ENCODE measurements at places on chromosomes 16 and 17. TPM values are rescaled to one million over a fixed set of nuclear protein-coding genes. Genes with fewer than 3 reads are reported as not detected.

DNA sequence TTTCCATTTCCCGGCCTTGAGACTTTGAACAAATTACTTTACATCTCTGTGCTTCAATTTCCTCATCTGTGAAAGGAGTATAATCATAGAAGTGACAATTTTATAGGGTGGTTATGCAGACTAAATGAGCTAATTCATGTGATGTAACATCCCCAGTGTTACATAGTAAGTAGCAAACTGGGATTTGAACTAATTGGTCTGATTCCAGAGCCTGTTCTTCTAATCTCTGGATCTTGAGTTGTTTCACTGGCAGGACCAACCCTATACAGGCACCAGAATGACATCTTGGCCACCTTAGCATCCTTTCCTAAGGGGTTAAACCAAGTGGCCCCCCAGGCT, 77.7 kb downstream of the AATF start:
- peaks cover 24% of the 10 kb centered on the region for H3K36me3 ChIP-seq
- H3K27ac ChIP-seq, result no peak overlapping the region
- no peaks in the 10 kb centered on the region for H3K27me3 ChIP-seq
- H3K4me3 ChIP-seq, result no peak overlapping the region

DNA sequence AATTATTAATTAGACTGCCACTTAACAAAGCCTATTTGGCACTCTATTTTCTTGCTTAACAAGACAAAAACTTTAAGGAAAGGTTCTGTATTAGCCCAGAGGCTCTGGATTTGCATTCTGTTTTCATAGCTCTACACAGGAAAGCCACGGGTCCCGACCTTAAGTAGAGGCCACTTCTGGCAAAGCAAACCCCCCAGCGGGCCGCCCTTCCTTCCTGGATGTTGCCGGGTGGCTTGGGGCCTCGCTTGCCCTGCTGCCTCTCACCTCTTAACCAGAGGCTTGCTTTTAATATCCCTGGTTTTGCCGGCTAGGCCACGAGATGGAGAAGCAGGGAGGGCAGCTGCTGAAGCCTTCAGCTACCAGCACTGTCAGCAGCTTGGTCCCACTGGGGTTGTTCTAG, 4.4 kb downstream of the RTN4RL1 start:
- peaks cover 11% of the 10 kb centered on the region for H3K27me3 ChIP-seq
- DNase-seq, result no peak
- H3K36me3 ChIP-seq, result no peaks in the 10 kb centered on the region
- H3K27ac ChIP-seq, result no peak overlapping the region
- H3K4me3 ChIP-seq, result no peak overlapping the region
- H3K4me1 ChIP-seq, result peaks cover 4% of the 10 kb centered on the region

GRCh38 chr16:19853742-19854542, 30.7 kb downstream of the GPRC5B start:
- peaks cover 4% of the 10 kb centered on the region for H3K27me3 ChIP-seq
- no peaks in the 10 kb centered on the region for H3K36me3 ChIP-seq
- H3K4me1 ChIP-seq, result no peaks in the 10 kb centered on the region
- no peak overlapping the region for H3K27ac ChIP-seq
- DNase-seq, result no peak

DNA sequence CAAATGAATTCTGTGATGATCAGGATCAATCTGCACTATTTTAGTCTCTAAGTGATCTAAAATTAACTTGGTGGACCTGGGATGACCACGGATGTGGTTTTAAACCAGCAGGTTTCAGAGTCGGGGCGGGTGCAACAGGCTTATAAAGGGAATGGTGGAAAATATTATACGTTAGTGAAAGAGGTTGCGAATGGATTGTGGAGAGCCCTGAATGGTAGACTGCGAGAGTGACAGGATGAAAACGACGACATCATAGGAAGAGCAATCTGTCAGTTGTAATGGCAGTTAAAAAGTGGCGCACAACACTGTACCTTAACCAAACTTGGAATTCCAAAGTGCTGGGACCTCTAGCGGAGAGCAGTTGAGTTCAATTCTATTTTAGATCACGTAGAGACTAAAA, 1.2 kb upstream of the CYB5B start:
- H3K4me1 ChIP-seq, result peaks cover 24% of the 10 kb centered on the region
- H3K4me3 ChIP-seq, result peak overlapping the region; percentile 49
- H3K36me3 ChIP-seq, result peaks cover 27% of the 10 kb centered on the region
- H3K27me3 ChIP-seq, result no peaks in the 10 kb centered on the region

GRCh38 chr16:50434872-50435478, 66.2 kb upstream of the BRD7 start:
- H3K27me3 ChIP-seq, result peaks cover 6% of the 10 kb centered on the region
- H3K4me3 ChIP-seq, result no peak overlapping the region
- H3K36me3 ChIP-seq, result no peaks in the 10 kb centered on the region
- H3K27ac ChIP-seq, result no peak overlapping the region
- H3K4me1 ChIP-seq, result no peaks in the 10 kb centered on the region
- DNase-seq, result no peak

GRCh38 chr16:11168386-11169051, 87.5 kb downstream of the SOCS1 start:
- no peak overlapping the region for H3K4me3 ChIP-seq
- H3K27me3 ChIP-seq, result no peaks in the 10 kb centered on the region
- peaks cover 19% of the 10 kb centered on the region for H3K4me1 ChIP-seq
- H3K36me3 ChIP-seq, result peaks cover 16% of the 10 kb centered on the region
- no peak for DNase-seq

DNA sequence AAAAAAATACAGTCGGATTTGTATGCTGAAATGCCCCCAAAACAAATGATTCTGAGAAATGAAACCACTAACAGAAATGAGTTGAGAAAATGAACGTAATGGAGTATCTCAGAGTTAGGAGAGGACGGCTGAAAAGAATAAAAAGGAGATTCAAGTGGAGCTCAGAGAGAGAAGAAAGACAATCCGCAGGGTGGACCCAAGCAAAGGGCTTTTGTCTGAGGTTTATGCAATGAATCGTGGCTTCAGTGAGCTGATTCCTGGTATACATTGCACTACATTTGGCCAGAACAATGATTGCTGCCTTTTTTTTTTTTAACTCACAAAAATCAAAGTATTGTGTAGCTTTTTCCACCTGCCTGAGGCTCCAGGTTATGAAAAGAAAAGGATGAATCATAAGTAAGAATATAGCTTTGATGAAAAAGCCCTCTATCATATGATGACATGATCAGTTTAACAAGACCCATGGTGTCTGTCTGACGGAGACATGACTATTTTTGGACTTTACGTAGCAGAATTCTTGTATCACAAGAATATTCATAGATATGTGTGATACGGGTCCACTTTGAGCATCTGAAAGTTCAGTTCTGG, 4.4 kb upstream of the MED9 start:
- DNase-seq, result no peak
- peaks cover 14% of the 10 kb centered on the region for H3K4me1 ChIP-seq
- H3K4me3 ChIP-seq, result no peak overlapping the region
- no peak overlapping the region for H3K27ac ChIP-seq
- H3K27me3 ChIP-seq, result peaks cover 2% of the 10 kb centered on the region

DNA sequence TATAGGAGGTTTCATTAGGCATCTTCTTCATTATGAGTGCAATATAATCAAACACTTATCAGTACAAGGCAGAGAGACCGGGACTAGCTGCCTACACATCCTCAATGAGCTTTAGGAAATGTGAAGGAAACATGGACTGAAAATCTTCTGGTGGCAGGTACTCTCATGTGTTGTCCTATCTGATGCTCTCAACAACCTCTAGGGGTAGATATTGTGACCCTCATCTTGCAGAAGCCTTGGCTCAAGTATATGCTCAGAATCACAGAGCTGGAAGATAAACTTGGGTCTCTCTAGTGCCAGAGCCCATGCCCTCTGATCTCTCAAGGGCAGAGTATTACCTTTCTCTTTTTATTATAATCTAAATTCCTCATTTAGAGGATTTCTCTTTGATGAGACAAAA, 181.6 kb upstream of the C17orf78 start:
- no peaks in the 10 kb centered on the region for H3K27me3 ChIP-seq
- H3K27ac ChIP-seq, result no peak overlapping the region
- DNase-seq, result no peak
- H3K4me1 ChIP-seq, result peaks cover 5% of the 10 kb centered on the region
- H3K4me3 ChIP-seq, result no peak overlapping the region

The PDE6G gene
- total RNA-seq, result 11.4 TPM

The SMIM36 gene
- total RNA-seq, result not detected

The PIGW gene
- 11.0 TPM for total RNA-seq

Data from activated CD8-positive, alpha-beta T cell treated with anti-CD3 and anti-CD28 coated beads for 36 hours (primary cell).